Kasumi-1 (cell line): ENCODE measurements at places on chromosomes 4 and X.

- no peak for DNase-seq
Measured at GRCh38 chrX:77298790-77299189, 148.4 kb upstream of the FGF16 start.

- no peak for DNase-seq
Measured at GRCh38 chr4:108141213-108141950, 27.4 kb downstream of the LEF1 start.

DNA sequence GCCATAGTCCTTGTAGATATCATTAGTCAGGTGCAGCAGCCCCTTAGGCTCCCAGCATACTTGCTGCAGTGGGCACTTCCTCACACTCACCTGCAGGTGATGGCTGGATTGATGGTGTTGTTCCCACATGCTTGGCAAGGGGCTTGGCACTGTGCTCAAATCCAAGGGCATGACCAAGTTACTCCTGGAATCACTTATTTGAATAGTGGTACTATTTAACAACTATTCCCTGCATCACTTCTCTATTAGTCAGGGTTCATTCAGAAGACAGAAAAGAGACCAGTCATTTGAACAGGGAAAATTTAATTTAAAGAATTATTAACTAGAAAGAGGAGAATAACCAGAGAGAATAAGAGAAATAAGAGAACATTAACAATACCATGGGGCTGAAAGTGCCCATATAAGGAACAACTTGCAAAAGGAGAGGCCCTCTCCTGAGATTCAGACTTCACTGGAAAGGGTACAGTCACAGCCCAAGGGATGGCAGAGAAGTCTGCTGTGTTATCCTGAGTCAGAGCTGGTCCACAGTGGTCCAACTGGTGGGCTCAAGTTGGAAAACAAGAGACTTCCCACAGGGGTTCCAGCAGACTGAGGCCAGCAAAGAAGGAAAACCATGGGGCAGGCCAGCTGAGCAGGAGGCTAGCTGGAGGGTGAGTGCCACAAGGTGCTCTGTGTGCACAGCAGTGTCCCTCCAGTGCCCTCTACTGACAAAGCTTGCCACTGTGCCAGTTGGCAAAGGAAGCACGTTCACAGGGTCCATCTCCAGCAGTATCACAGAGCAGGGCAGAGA is 9.8 kb downstream of the SPP1 start:
- peak; percentile 52 for DNase-seq

DNA sequence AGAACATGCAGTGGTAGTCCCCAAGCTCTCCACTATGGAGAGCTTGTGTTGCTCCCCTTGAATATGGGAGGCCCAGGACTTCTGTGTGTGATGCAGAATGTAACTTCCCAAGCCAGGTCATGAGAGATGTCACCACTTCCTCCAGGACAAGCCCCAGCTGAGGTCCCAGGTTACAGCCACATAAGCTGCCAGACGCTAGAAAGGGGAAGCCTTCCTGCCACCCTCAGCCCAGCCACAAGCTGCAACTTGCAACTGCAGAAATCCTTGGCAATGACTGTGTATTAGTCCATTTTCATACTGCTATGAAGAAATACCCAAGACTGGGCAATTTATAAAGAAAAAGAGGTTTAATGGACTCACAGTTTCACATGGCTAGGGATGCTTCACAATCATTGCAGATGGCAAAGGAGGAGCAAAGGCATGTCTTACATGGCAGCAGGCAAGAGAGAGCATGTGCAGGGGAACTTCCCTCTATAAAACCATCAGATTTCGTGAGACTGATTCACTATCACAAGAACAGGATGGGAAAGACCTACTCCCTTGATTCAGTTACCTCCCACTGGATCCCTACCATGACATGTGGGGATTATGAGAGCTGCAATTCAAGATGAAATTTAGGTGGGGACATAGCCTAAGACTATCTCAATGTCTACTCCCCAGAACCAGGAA is 91.5 kb upstream of the DHX15 start:
- peak; percentile 77 for DNase-seq

- DNase-seq, result peak; percentile 50
Measured at GRCh38 chr4:64781737-64782326, 372.6 kb upstream of the TECRL start.

GRCh38 chr4:146243141-146243882 is 29.0 kb downstream of the REELD1 start:
- peak; percentile 48 for DNase-seq

DNA sequence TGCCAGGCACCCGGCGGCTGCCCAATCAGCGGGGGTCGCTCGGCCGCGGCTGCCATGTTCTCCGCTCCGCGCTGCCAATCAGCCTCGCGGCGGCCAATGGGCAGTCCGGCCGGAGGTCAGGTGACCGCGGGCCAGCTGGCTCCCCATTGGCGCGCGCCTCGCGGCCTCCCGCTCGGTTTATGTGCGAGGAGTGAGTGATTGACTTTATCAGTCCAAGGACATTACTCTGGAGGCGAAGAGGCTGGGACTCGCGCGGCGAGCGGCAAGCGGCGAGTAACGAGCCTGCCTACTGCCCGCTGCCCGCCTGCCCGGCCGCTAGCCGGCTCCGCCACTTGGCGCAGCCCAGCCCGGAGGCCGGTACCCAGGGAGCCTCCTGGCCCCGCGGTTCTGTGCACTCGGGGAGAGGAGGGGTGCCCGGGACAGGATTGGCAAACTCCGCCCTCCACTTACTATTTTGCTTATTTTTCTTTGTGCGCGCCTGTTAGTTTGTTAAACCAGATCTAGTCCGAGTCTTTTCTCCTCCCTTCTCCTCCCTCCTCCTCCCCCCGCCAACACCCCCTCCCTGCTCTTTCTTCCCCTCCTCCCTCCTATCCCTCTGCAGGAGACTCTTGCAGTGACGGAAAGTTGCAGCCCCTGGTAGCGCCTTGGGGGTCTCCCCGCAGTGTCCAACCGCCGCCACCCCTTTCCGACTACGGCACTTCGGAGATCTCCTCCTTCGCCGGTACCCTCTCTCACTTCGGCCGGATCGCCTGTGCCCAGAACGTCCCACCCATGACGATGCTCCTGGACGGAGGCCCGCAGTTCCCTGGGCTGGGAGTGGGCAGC is at the start of gene ZIC3:
ZIC3 (plus strand) TSS at position 207 of the 825 bp plus-strand sequence; CDS start at position 772, 565 bp downstream.
- DNase-seq, result no peak

GRCh38 chr4:7134737-7135388 is 57.5 kb upstream of the SORCS2 start:
- peak; percentile 37 for DNase-seq

DNA sequence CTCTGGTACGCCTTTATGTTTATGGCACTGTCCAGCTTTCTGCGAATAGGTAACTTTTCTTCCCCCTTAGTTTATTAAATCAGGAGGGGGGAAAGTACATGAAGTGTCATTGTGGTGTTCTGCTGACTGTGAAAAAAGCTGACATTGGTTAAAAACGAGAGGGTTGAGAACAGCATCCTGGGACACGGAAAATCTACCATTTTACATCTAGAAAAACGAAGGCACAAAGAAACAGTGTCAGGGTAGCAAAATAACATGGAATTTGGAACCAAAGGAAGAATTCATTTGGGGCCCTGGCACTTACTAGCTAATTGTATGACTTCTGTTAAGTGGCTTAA is 1.2 kb upstream of the AMOT start:
- DNase-seq, result no peak

- no peak for DNase-seq
Measured at GRCh38 chr4:182741914-182742313, 175.3 kb downstream of the DCTD start.

GRCh38 chr4:155005395-155006090 is 202.9 kb upstream of the NPY2R start:
- DNase-seq, result no peak

- DNase-seq, result no peak
Measured at GRCh38 chr4:5368426-5368825, 317.1 kb downstream of the STK32B start.

DNA sequence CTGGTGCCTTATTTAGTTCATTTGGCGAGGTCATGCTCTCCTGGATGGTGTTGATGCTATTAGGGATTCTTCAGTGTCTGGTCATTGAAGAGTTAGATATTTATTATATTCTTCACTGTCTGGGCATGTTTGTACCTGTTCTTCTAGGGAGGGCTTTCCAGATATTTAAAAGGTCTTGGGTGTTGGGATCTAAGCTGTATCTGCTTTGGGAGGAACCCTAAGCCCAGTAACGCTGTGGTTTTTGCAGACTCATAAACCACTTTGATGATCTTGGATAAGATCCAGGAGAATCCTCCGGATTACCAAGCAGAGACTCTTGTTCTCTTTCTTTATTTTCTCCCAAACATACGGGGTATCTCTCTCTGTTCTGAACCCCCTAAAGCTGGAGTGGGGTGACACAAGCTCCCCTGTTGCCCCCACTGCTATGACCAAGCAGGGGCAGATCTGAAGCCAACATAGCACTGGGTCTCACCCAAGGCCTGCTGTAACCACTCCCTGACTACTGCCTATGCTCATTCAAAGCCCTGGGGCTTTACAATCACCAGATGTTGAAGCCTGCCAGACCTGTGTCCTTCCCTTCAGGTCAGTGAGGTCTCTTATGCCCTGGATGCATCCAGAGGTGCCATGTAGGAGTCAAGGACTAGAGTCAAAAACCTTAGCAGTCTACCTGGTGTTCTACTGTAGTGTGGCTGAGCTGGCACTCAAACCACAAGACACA is 187.6 kb downstream of the GUCY2F start:
- no peak for DNase-seq

DNA sequence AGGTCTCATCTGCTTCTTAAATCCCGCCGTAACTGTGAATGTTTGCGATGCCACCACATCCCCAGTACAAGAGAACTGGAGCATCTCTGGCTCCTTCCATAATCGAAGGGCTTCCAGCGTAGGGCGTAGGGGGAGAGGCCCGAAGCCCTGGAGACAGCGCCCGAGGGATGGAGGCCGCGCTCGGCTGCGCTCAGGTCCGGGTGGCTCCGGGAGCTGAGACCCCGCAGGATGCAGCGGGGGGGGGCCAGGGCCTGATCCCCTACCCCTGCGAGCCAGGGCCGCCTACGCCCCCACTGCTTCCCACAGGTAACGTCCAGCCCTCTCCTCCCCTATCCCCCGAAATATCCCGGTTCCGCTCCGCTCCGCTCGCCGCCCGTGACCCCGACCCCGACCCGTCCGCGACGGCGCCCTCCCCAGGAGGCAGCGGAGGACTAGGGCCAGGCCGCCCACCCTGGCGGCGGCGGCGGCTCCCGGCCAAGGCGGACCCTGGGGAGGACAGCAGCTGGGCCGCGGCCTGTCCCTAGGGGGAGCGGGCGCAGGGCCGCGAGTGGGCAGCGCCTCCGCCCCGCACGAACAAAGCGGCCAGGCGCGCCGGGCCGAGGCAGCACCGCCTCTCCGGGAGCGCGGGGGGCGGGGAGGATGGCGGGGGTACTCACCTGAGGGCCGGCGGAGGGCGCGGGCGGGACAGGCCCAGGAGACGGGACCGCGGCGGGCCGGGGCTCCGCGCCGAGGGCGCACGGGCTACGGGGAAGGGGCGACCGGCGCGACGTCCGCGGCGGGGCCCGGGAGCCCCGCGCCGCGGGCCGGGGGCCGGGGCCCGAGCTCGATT is 723 bp downstream of the WDFY3 start:
- peak; percentile 13 for DNase-seq

DNA sequence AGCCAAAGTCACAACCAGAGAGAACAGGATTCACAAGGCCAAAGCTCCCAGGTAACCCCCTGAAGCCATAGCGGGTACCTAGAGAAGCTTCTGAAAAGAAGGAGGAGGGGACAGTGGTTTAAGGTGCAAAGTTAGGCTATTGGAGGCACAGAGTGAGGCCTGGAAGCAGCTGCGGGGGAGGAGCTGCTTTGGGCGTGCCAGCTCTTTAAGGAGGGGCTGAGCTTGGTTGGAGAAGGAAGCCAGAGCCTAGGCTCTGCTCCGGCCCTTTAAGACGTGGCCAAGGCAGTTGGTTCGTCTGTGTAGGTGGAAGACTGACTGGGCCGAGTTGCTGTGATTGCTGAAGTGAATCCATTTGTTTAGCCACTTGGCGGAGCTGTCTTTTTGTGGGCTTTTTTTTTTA is 1.5 kb downstream of the KLF8 start:
- no peak for DNase-seq

- no peak for DNase-seq
Measured at GRCh38 chr4:83389037-83389720, 54.5 kb upstream of the HPSE start.

- DNase-seq, result no peak
Measured at GRCh38 chr4:176470671-176471070, 150.9 kb downstream of the SPCS3 start.

DNA sequence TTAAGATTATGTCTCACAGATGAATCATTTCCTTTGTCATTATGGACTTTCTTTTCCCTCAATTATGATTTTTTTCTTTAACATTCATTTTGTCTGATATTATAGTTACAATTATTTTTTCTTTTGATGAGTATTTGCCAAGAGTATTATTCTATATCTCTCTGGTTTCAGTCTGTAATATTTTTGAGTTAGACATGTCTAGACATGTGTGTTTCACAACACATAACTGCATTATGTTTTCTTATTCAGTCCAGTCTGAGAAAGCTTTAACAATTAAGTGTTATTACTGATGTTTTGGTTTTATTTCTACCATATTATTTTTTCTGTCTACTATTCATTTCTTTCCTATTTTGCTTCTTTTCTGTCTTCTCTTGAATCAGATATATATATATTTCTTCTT is 108.3 kb upstream of the MID1IP1 start:
- DNase-seq, result no peak

DNA sequence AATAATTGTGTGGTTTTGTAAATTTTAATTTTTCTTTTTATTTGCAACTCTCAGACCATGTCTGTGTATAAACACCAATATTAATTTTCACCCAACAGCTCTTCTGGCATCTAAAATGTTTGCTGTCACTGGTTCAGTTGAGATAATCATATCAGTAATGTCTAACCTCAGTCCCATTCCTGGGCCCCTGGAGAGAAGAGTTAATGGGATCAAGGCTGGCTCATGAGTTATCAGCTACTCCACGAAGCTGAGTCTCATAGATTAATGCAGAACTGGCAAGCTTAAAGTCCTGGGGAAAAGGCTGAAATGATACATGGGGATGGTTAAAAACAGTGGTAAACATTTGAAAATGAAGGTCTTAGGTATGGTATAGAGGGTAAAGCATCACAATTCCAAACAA is 28.4 kb upstream of the TSPAN5 start:
- DNase-seq, result no peak

- no peak for DNase-seq
Measured at GRCh38 chr4:119977076-119977940, 89.3 kb downstream of the MAD2L1 start.
